ENCODE measurements at places on chromosomes 3 and 15. TPM values are rescaled to one million over a fixed set of nuclear protein-coding genes. Genes with fewer than 3 reads are reported as not detected.

- no peak for DNase-seq
These were observed 193.3 kb upstream of the PROK2 start for GRCh38 chr3:71978150-71978721.

The SEMA3B gene
- 2.4 TPM for total RNA-seq

- no peak for DNase-seq
These were observed 7.6 kb downstream of the SHF start for GRCh38 chr15:45180201-45180600.

The FANCI gene
- 7.3 TPM for total RNA-seq

DNA sequence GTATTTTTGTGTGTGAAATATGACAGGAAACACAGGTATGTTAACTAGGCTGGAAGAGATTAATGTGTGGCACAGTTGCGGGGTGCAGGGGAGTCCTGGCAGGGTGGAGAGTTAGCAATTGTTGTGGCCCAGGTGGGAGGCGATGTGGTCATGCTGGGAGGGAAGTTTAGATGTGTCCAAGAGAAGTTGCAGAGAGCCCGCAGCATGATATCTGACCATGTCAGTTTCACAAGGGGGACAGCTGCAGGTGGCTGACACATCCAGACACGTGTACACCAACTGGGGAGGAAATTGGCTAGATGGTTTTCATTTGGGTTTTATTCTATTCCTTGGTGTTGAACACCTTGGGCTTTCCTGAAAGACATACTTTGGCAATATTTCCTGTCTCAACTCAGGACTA is 172.8 kb upstream of the RGMA start:
- no peak for DNase-seq

DNA sequence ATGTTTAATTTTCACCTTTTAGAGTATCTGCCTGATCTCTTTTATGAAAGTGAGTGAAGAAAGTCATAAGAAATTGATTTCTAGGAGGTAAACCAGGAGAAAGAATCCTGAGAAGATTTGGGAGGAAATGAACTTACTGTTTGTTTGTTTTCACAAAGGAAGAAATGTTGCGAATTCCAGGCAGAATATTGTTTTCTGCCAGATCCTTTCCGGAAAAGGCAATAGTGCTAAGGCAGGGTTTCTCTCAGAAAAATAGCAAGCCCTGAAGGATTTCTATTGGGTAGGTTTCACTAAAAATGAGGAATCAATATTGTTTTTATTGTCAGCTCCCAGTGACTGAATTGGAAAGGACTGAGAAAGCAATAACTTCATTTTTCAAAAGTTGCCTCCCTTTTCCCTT is 85.7 kb upstream of the TGFBR2 start:
- DNase-seq: no peak

- DNase-seq: no peak
These were observed 142.0 kb upstream of the SLC2A2 start for GRCh38 chr3:171168551-171168950.

GRCh38 chr3:30924763-30925162 is 30.3 kb upstream of the GADL1 start:
- no peak for DNase-seq

DNA sequence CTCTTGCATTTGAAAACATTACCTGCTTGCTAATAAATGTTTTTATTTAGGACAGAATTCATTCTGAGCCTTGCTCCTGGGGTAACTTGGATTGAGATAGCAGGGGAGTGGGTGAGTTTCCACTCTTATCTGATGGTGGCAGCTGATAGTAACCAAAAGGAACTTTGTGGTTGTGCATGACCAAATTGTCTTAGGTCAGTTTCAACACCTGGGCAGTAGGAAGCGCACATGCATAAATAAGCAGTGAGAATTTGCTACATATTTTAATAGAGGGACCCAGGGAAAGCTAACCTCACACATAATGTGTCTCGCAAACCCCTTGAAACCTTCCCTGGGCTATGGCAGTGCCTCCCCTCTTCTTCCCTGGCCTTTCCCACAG is 65.4 kb upstream of the XCR1 start:
- no peak for DNase-seq

DNA sequence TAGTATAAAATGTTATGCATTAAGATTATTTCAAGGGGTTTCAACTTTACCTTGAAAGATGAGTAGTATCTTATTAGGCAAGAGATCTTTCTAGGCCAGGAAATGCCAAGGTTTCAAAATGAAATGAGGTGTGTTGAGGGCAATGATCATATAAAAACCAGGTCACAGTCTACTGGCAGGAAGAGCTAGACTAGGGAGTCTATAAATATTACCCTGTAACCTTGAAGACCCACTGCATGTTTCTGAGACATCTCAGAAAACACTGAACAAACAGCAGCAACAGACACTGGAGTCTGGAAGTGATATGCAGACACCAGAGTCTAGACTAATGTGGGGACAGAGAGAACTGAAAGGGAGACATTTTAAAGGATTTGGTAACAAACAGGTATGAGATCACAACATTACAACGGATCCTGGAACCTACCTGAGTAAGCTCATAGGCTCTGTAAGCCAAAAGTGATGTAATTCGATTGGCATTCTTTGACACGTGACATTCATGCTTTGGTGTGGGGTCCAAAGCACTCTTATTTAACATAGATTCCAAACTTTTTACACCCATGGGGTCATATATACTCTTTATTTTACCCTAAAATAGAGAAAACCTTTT is 15.0 kb downstream of the TASOR start:
- no peak for DNase-seq

DNA sequence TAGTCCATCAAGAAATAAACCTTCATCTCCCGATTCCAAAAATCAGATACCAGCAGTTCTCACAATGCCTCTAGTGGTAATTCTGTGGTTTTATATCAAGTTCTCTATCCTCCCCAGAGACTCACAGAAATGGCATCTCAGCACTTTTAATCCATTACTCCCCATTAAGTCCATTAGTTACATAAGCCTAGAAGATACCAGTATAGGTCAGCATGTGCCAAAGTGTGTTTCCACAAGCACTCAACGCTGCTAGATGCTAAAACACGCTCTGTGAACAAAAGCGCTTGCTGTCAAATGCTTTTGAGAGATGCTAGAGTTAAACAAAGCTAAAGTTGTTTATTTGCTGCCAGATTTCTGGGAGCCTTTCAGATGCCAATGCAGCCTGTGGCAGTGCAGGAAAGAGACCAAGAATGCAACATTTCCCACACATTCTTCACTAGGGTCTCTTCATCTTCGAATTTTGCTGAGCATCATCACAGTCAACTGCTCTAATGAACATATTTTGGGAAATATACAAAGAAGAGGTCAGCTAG is 918.8 kb upstream of the CFAP20DC start:
- peak; percentile 6 for DNase-seq

DNA sequence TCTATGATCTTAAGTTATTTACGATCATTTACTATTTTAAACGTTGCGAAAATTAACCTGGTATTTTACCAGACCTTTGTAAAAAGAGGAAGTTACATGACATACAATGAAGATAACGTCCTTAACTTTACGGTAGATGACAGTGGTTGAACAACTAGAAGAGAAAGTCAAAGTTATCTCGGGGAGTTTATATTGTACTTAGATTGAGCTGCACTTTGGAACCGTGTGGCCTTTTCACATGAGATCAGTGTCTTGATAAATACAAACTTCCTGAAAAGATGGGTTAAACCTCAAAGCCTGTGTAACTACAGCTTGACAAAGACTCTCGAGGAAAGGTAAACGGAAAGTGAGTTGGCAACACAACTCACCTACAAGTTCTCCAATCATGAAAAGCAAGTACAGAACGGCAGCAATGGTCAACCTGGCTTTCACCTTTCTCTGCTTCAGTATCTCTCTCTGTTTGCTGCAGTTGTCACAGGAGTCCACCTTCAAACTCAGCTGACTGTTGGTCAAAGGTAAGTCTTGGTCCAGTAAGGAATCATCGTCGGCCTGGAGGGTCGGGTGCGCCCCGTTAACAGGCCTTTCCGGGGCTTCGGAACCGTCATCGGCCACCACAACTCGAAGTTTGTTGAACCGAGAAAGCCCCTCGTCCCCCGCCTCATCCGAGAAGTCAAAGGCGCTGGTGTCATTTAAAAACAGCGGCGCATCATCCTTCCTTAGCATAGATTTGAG is 793 bp downstream of the SLC30A4 start:
- DNase-seq: no peak

DNA sequence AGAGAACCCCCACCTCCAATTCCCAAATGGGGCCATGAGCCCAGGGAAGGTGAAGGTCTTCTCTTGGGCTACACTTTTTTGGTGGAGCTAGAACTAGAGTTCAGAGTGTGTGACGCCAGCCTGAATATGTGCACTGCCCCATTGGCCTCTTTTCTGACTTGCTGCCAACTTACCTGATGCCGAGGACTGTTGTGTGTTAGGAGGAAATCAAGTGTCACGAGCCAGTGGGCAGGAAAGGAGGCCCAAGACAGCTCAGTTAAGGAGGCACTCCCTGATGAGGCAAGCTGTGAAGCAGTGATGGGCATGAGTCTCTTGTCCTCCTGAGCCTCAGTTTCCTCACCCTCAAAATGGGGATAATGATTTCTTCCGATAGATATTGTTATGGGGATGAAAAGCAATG is 107.8 kb downstream of the ANP32A start:
- no peak for DNase-seq

GRCh38 chr15:62455441-62455921 is 290.4 kb upstream of the C2CD4B start:
- no peak for DNase-seq

The BUB1B gene
- total RNA-seq: 11.4 TPM

DNA sequence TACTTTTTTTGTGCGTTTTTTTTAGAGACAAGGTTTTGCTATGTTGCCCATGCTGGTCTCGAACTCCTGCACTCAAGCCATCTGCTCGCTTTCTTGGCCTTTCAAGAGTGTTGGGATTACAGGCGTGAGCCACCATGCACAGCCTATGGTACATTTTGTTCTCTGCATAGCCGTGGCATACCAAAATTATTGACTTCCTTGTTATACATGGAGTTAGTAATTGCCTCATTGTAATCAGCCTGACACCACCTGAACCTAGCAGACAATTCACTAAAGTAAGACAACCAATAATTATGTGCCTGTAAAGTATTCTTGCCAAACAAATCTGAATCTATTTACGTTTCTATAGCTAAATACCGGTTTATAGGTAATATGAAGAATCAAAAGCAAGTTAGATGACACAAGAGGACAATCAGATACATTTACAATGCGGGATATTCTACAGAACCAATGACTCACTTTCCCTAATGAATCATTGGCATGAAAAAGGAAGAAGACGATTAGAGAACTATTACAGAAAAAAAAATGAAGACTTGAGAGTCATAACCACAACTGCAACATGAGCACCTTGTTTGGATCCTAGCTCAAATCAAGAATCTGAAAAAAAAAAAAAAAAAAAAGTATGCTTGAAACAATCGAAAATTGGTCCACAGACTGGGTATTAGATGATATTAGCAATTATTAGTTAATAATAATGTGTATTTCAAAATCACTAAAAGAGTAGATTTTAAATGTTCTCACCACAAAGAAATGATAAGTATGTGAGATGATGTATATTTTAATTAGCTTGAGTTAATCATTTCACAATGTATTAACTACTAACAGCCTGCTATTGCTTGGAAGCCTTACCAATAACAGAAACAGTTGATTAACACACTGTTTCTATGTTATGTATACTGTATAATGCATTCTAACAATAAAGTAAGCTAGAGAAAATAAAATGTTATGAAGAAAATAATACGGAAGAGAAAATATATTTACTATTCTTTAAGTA is 7.1 kb downstream of the GUCA1C start:
- DNase-seq: no peak

- no peak for DNase-seq
These were observed 510.4 kb upstream of the AGTR1 start for GRCh38 chr3:148187296-148187695.

- DNase-seq: peak; percentile 24
These were observed 1.2 kb downstream of the BNC1 start for GRCh38 chr15:83283138-83283812.

DNA sequence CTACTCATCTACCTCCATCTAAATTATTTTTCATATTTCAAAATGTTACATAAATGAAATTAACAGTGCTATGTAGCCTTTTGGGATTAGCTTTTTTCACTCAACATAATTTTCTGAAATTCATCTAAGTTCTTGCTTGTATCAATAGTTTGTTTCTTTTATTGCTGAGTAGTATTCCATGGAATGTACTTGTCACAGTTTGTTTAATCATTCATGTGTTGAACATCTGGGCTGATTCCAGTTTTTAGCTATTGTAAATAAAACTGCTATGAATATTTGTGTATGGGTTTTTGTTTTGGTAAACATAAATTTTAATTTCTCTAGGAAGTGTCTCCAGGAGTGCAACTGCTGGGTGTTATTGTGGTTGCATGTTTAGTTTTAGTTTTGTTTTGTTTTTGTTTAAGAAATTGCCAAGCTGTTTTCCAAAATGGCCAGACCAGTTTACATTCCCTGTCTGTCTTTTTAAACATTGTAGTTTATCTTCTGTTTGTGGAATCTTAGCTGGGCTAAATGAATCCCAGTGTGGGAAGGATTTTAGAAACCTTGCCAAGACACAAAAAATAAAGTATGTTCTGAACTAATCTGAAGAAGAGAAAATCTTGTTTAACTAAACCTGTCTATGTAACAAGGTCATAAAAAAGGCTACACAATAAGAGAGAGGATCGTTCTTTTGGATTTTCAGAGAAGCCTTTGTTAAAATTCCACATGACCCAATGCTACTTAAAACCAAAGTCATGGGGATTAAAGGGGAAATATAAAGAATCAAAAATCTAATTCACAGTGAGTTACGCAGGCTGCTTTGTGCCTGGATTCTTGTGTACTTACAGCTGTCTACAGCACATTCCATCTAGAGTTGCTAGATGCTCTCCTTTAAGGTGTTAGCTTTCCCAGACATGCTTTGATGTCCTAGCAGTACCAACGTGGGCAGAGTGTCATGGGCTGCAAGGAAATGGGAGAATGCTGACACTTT is 129.2 kb upstream of the SUCLG2 start:
- DNase-seq: no peak

DNA sequence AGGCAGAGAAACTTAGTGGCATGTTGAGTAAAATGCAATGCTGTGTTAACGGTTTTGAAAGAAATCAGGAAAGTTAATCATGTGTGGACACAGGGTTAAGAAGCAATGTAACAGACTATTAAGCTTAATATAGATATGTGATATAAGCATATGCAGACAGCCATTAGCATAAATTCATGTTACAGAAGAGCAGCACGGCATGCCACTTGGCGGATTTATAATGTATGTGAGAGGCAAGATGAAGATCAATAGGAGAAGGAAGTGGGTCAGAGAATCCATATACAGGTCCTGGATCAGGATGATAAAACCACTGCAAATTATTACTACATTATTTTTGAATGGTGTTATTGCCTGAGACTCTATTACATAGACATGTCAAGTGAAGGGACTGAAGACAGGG is 694.3 kb downstream of the MCTP2 start:
- DNase-seq: no peak

The GP5 gene
- not detected for total RNA-seq

All from frontal cortex (tissue), 4 donors.